Stimulated activated CD8-positive, alpha-beta memory T cell treated with anti-CD3 and anti-CD28 coated beads, Interleukin-15, amount 100 ng/mL, for 48 hours (primary cell): ENCODE measurements at places on chromosomes 1 and 21.

- DNase-seq: no peak
These were observed at the start of gene NEXN for GRCh38 chr1:77888081-77888780. TSS of gene NEXN (plus strand) at chr1:77888624. CDS start at chr1:77916107, 27,483 bp downstream.

DNA sequence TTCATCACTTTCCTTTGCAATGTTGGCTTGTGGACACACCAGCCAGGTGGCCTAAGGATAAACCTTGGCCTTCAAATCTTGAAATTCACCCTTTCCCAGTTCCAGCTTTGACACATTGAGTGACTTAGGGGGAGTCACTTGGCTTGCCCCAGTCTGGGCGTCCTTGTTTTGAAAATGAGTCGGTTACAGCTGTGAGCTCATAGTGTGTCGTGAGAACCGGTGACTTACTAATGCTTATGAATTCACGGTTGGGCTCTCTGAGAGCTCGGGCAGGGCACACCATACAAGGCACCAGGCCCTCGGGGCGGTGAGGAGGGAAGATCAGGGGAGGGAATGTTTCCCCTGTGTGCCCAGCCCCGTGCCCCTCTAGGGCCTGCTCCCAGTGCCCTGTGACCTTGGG lies 126.9 kb upstream of the TMPRSS2 start:
- no peak for DNase-seq

GRCh38 chr1:227542153-227543120 lies 20.9 kb upstream of the ZNF678 start:
- DNase-seq: peak; percentile 79

- peak; percentile 41 for DNase-seq
These were observed 21.7 kb downstream of the TMEM53 start for GRCh38 chr1:44652445-44653106.

DNA sequence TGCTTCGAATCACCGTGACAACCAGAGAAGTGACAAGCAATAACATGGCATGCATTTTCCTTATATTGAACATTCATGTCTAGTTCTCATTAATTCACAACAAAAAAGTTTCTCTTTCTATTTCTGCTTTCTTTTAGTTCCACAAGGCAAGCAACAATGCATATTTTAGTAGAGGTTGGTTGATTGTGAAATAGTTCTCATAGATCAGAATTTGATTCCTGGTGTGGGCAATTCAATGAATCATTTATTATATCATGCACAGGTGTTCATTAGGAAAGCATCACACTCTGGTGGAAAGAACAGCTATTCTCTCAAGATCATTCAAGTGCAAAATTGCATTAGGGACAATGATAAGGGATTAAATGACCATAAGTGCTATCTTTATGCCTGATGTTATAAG lies 980.9 kb downstream of the BRINP3 start:
- DNase-seq: no peak

DNA sequence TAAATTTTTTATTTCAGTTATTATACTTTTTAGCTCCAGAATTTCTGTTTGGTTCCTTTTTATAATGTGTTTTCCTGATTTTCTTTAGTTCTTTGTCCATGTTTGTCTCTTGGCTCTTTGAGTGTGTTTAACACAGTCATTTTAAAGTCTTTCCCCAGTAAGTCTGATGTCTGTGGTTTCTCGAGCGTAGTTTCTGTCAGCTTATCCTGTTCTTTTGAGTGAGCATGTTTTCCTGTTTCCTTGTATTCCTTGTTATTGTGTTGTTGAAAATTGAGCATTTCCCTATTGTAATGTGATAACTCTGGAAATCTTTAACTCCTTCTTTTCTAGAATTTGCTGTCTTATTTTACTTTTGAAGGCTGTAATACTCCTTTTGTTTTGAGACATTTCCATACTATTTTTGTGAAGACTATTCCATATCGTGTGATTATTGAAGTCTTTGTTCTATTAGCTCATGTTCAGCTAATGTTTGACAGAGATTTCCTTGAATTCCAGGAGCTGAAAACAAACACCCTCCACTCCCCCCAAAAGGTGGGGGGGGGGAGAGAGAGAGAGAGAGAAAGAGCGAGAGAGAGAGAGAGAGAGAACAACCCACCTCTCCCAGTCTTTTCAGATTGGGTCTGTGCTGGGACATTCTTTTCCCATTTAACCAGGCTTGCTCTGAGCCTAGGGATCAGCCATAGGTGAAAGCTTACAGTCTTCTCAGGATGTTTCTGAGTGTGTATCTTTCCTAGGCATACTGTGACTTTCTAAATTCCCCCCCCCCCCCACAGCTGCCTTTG lies 38.3 kb downstream of the SDCCAG8 start:
- DNase-seq: no peak

- no peak for DNase-seq
These were observed 136.3 kb downstream of the ACTL8 start for GRCh38 chr1:17891205-17892110.
